ENCODE measurements at places on chromosomes 13 and 19.

DNA sequence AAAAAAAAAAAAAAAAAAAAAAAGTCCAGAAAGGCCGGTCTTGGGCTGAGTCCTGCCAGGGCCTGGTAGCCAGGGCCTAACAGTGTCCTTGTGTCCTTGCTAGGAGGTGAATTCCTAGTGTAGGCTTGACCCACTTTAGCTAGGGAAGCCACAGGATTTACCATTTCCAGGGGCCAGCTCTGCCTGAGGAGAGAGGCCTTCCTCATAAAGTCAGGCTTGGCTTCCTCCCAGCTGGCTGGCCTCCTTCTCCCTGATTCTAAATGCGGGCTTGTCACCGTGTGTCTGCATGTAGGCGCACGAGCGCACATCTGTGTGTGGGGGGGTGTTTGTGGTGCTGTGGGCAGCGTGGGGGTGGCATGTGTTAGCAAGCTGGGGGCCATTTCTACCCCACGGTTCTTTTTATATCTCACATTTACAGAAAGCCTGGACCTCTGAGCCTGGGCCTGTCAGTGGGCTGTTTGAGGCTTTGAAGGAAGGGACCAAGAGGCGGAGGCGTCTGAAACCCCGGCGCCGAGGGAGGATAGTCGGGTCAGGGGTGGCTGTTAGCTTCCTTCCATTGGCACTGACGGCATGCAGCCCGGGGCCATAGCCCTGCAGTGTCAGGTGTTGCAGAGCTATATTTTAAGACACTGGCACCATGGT, 31.7 kb downstream of the IER2 start:
- no peak for DNase-seq

- DNase-seq, result no peak
Observed at GRCh38 chr13:97283888-97284287, 61.8 kb downstream of the MBNL2 start.

GRCh38 chr13:103006641-103007426, 59.4 kb downstream of the SLC10A2 start:
- no peak for DNase-seq

GRCh38 chr13:55570371-55570770, 1570.3 kb upstream of the PRR20A start:
- DNase-seq, result no peak
